Left ventricle myocardium inferior (tissue), 1 donor: ENCODE measurements at places on chromosomes 7 and 10. TPM values are rescaled to one million over a fixed set of nuclear protein-coding genes. Genes with fewer than 3 reads are reported as not detected.

GRCh38 chr7:3899559-3899991 is 598.5 kb downstream of the SDK1 start:
- DNase-seq = no peak

CPA2 gene
- total RNA-seq = not detected

DNA sequence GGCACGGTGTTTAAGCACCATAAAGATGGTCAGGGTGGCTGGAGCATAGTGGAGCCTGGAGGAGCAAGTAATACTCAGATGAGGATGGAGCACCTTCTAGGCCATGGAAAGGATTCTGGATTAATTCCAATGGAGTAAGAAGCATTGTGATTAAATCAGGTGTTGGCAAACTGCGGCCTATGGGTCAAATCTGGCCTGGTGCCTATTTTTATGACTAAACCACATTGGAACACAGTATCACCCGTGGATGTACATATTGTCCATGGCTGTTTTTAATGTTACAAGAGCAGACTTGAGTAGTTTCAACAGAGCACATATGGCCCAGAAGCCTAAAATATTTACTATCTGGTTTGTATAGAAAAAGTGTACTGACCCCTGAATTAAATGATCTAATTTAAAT is 49.9 kb upstream of the TMEM248 start:
- no peak for DNase-seq

- DNase-seq = no peak
These were observed 328.9 kb upstream of the KCND2 start for GRCh38 chr7:119943942-119944600.

DNA sequence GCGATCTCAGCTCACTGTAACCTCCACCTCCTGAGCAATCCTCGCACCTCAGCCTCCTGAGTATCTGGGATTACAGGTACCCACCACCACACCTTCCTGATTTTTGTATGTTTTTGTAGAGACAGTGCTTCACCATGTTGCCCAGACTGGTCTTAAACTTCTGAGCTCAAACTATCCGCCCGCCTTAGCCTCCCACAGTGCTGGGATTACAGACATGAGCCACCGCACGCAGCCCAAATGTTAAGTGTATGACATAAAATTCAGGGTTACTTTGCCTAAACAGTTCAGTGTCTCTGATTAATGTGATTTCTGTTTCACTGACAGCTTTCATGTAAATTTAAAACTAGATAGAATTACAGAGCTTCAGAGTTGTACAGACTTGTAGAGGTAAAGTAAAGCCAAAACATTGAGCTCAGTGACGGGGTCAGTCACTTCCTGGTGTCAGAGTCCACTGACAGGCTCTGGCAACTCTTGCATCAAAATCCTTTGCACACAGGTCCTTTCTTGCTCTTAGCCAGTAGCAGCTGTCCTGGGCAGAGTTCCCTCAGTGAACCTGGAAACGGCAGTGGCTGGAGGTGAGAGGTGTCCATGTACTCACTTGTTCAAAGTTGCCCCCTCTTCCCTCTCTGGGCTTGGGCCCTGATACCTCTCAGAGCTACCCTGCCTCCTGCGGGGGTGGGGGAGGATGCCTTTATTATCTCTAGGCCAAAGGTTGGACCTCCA is 33.7 kb downstream of the MGMT start:
- no peak for DNase-seq

GRCh38 chr10:30691639-30692015 is 62.1 kb upstream of the LYZL2 start:
- DNase-seq = no peak

GRCh38 chr10:86244297-86245014 is 122.1 kb downstream of the GRID1 start:
- DNase-seq = no peak

VIPR2 gene
- 17.5 TPM for total RNA-seq

DNA sequence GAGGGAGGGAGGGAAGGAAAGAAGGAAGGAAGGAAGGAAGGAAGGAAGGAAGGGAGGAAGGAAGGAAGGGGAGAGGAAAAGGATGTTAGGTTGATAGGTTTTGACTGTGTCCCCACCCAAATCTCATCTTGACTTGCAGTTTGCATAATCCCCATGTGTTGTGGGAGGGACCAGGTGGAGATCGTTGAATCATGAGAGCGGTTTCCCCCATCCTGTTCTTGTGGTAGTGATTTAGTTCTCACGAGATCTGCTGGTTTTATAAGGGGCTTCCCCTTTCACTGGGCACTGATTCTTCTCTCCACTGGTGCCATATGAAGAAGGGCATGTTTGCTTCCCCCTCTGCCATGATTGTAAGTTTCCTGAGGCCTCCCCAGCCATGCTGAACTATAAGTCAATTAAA is 15.1 kb upstream of the NUDCD3 start:
- DNase-seq = no peak

GRCh38 chr10:85862771-85863170 is 503.8 kb downstream of the GRID1 start:
- DNase-seq = no peak

PDE6C gene
- not detected for total RNA-seq

GRCh38 chr10:123636598-123637325 is 29.4 kb upstream of the GPR26 start:
- DNase-seq = no peak

- no peak for DNase-seq
These were observed 87.3 kb upstream of the CACUL1 start for GRCh38 chr10:118841881-118842605.

- no peak for DNase-seq
These were observed 85.9 kb downstream of the COBL start for GRCh38 chr7:51230723-51231122.

GRCh38 chr10:122139627-122140170 is 131.4 kb upstream of the BTBD16 start:
- DNase-seq = peak; percentile 81

DNA sequence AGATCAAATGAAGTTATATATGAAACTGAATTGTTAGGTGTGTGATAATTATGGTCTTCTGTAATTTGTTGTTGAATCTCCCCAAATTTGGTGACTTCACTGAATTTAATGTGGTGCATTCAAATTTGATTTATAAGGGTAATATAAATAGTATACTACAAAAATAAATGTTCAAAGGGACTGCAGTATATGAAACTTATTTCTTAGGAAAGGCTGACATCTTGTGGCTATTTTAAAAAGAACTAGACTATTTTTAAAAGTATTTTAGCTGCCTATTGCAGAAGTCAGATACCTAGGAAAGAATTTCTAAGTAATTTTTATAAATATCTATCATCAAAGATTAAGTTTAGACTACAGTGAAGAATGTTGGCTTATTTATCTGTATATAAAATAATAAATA is 36.6 kb downstream of the ATRNL1 start:
- no peak for DNase-seq

CFAP58 gene
- total RNA-seq = 3.5 TPM

GRCh38 chr10:80964955-80965614 is 427.4 kb downstream of the SH2D4B start:
- no peak for DNase-seq

- DNase-seq = peak; percentile 89
These were observed at the start of gene LFNG for GRCh38 chr7:2519119-2519930. Gene LFNG (plus strand): TSS chr7:2519774. CDS start chr7:2519862, 88 bp downstream.
